ENCODE measurements at places on chromosomes 7 and 10.

- DNase-seq, result no peak
Observed at GRCh38 chr7:131795400-131795799, 239.0 kb upstream of the PODXL start.

- no peak for DNase-seq
Observed at GRCh38 chr10:17394854-17395253, 59.5 kb downstream of the ST8SIA6 start.

- DNase-seq, result no peak
Observed at GRCh38 chr7:114048386-114049235, 129.8 kb upstream of the PPP1R3A start.

DNA sequence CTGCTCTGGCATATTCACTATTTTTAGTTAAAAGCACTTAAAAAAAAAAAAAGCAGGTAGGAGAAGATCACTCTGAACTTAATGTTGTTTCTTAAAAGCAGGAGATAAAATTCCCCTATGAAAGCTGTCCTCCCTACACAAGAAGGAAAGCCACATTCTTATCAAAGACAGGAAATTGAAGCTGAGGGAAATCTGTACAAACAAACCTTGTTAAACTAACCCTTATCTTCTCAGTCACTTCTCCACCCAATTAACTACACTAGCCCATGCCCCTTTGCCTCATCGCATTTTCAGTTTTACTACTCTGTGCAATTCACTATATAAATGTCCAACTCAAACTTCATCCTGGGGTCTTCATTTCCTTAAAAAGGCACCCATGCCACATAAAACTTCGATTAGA is 2.7 kb upstream of the CDCA7L start:
- no peak for DNase-seq

GRCh38 chr10:132518572-132519381 is 18.8 kb upstream of the INPP5A start:
- DNase-seq, result no peak

DNA sequence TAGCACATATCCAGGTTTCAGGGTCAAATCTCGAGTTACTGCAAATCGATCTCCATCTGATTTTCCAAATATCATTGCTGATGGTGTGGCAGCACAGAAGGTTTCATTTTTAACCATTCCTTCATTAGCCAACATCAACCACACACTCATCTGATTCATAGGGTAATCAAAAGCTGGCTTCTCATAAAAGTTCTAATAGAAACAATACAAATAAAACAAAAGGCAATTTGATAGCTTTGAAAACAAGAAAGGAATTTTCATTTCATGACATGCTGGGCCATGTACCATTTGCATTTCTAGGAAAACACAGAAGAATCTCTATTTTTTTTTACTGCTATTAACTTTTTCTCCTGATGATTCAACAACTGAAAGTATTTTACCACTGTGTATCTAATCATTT is 147.7 kb upstream of the SLC26A5 start:
- no peak for DNase-seq

- no peak for DNase-seq
Observed at GRCh38 chr10:62652564-62652963, 152.0 kb upstream of the ADO start.

GRCh38 chr10:78756604-78757343 is 312.0 kb upstream of the ZMIZ1 start:
- no peak for DNase-seq

DNA sequence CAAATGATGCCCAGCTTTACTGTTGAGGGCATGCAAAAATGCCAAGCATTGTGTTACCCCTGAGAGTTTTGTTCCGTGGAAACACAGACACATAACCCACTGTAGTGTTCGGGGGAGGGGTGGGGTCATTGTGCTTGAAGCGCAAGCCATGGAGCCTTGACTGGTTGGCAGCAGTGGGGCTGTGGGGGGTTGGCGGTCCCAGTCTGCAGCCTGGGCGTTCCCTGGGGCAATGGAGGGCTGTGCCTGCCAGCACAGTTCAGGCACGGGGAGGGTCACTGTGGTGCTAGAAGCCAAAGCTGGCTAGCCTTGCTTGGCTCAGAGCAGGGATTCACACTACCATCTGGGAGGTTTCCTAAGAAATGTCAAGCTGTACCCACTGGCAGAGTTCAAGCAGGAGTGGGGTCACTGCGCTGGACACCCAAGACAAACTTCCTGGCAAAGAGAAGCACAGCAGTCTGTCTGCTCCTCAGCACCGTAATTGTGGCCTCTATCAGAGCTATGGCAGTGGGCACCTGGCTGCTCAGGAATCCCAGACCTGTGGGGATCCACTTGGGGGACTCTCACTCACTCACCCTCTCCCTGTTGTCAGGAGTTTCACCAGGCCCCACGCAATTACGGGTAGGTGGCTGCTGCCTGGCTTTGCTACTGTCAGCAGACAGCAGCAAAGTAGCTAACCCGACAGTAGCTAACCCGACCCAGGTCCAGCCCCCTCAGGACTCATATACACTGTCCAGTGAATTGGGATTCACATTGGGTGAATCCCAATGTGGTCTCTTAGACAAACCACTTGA is 292.4 kb downstream of the ZWINT start:
- no peak for DNase-seq

DNA sequence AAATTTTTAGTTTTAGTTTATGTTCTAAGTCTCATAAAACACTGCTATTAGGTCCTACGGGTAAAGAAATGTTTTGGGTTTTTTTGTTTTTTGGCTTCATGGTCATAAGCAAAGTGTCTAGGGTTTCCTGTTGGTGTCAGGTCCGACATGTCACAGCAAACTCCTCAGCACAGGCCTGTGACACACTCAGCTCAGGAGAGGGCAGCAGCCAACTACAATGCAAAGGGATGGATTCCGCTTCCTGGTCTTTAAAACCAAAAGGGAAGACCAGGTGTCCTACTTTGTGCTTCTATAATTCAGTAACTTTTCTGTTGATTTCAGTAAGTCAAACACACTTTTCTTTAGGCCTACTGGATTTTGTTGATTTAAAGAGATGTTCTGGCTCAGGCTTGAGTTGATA is 83.8 kb upstream of the MACROH2A2 start:
- no peak for DNase-seq

DNA sequence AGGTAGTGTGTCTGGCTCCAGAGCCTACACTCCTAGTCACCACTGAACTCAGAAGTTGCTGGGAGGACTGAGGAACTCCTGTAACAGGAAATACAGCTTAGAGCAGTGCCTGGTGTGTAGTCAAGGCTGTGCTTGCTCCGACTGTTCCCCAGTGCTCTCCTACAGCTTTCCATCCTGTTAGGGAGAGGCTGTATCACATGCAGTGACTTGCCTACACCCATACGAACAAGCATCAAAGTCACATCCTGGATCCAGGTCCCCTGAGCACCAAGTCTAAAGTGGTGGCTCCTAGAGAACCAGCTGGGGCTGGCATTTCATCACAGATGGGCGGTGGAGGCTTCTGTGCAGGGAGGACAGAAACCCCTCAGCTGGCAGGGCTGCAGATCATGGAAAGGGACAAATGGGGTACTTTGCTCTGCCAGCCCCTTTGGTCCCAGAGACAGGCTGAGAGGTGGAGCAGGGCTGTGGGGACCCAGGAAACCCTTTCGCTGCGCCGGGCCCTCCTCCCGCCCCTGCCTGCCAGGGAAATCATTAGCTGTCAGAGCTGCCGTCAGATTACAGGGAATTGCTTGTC is 7.7 kb downstream of the ASB10 start:
- DNase-seq, result no peak

GRCh38 chr7:116653646-116654045 is 18.4 kb upstream of the MET start:
- no peak for DNase-seq

DNA sequence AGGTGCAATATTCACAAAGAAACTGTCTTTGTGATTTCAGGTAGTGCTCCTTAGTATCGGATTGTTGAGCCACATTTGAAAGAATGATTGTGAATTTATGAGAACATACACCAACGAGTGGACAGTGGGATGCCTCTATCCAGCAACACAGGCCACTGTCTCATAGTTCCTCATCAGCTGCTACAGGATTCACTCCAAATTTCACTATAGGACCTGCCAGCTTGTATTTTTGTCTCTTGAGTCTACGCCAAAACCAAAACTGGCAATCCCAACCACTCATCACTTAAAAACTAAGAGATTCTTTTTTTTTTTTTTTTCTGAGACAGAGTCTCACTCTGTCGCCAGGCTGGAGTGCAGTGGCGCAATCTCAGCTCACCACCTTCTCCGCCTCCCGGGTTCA is 964.5 kb downstream of the CNTNAP2 start:
- DNase-seq, result no peak

DNA sequence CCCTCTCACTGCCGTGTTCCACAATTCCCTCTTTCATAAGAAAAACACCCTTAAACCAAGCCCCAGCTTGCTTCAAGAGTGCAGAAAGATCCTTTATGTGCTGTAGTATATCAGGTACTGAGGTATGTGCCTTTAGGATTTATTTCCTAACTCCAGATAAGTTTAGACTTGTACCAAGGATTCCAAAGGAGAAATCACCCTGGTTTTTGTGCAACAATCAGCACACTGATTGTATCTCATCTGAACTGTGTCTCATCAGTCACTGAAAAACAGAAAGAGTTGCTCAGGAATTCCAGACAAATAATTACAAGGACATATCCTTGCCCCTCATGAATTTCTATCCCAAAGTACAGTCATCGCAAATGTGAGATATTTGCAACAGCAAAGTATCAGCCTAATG is 77.2 kb upstream of the PTPRZ1 start:
- no peak for DNase-seq

DNA sequence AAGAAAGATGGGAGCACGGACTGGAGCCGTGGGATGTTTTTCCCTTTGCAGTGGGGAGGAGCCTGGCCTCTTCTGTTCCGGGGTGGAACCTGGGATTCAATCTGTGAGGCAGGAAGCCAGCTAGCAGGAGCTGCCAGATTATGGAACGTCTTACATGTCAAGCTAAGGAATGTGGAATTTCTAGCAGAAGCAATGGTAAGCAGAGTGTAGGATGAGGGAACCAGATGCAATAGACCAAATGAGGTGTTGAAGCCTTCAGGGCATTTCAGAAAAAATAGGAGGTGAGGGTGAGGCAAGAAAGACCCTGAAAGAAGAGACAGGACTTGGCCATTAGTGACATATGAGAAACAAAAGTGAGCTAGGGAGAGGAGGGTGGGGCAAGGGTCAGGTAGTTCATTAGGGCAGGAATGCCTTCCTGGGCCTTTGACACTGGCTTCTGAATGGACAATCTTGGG is 105.5 kb downstream of the CHN2 start:
- no peak for DNase-seq

DNA sequence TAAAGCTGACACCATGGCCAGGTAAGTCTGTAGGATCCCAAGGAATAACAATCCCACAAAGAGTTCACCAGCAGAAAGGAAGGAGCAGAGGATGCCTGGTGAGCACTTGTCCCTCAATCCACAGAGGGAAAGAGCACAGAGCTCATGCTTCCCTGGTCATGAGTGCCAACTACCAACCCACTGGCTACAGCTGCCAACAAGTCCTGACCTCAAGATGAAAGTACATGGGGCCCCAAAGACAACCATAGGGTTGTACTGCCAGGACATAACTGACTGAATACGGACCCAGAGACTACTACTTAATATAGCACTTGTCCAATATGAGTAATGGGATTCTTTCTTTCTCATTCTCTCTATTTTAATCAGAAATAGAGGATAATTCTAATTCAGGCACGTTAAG is 83.3 kb downstream of the JCAD start:
- no peak for DNase-seq

DNA sequence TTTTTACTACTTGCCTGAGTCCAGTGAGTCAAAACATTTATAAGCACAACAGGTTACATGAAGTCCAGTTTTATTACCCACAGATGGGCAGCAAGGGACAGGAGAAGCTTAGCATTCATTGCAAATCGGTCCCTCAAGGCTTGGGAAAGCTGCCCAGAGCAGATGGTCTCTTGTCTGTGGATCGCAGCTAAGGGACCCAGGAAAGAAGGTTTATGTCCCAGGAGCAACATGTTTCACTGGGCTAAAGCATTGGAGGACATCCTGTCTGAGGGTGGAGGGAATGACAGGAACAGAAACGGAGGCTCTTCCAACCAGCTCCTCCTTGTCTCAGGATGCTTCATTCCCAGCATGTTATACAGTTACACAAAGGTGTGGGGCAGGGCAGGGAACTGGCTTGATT is 39.3 kb downstream of the TRIM24 start:
- DNase-seq, result no peak

DNA sequence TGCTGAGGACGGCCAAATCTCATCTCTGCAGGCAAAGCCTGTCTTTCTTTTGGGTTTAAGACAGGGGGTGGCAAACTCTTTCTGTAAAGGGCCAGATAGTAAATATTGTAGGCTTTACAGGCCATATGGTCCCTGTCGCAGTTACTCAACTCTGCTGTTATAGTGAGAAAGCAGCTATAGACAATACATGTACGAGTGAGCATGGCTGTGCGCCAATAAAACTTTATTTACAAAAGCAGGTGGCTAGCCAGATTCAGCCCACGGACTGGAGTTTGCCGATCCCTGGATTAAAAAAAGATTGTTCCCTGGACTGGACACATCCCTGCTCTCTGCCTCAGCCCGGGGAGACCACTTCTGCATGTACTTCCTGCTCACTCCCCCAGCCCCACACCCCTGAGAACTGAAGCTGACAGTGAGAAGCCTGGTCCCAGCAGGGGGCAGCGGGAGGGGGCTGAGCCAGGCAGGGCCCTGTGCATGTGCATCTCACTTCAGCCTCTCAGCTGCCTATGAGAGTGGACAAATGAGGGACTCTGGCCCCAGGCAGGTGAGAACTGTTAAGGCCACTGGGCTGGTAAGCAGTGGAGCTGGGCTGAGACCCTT is 392.4 kb downstream of the PLXNA4 start:
- DNase-seq, result no peak

GRCh38 chr10:102601639-102602038 is 42.6 kb upstream of the TRIM8 start:
- DNase-seq, result no peak

DNA sequence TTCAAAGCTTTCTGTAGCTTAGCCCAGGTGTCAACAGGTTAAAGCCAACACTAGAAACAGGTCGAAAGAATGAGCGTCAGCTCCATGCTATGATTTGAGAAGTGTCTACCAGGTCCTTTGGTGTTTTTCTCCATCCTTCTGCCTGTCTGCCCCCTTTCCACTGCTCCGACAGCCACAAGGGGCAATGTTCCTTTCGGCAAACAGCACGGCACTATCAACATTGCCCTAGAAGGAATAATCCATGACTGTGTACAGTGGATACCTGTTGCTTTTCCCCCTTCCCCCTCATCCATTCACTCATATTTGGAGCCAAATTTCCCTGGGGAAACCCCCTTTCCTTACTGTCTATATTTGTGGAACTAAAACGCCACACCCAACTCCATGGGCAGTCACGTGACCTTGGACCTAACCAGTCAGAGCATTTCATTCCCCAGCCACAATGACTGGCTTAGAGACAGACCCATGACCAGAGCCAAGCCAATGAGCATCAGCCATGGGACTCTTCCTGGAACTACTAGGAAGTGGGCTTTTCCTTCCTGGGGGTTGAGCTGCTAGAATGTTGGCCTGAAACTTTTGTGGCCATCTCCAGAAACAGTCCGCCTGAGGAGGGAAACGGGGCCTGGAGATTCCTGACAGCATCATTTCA is 51.5 kb downstream of the AFAP1L2 start:
- no peak for DNase-seq

Data from stimulated activated CD8-positive, alpha-beta memory T cell treated with anti-CD3 and anti-CD28 coated beads, Interleukin-2, amount 100 ng/mL, for 1 hour (primary cell).